NCI-H524 (cell line): ENCODE measurements at places on chromosomes 6 and 20.

DNA sequence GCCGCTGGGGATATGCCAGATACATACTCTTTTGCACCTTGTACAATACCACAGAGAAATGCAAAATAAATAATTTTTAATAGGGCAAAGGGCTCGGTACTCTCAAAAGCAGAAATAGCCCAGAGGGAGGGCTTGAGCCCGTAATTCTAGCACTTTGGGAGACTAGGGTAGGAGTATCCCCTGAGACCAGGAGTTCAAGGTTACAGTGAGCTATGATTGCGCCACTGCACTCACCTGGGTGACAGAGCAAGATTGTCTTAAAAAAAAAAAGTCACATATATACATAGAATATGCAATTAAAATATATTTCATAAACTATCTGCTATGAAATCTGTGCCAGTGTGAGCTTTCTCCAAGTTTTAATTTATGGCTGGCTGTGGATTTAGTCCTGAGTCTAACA lies 818 bp upstream of the TRMT11 start:
- no peak for DNase-seq

- DNase-seq, result no peak
Measured at GRCh38 chr6:45415788-45416518, 38.2 kb upstream of the SUPT3H start.

DNA sequence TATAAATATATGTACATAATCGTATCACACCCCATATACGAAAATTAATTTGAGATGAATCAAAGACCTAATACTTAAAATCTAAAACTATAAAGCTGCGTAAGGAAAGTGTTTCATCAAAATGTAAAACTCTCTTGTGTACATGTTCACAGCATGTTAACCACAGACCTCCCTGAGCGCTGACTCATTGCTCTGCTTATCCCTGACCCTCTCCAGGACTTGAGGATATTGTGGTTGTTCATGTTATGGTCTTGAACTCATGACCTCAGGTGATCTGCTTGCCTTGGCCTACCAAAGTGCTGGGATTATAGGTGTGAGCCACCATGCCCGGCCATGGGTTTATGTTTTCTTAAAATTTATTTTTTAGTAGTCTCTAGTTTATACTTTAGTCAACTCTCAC lies 14.2 kb downstream of the FAM83B start:
- no peak for DNase-seq

DNA sequence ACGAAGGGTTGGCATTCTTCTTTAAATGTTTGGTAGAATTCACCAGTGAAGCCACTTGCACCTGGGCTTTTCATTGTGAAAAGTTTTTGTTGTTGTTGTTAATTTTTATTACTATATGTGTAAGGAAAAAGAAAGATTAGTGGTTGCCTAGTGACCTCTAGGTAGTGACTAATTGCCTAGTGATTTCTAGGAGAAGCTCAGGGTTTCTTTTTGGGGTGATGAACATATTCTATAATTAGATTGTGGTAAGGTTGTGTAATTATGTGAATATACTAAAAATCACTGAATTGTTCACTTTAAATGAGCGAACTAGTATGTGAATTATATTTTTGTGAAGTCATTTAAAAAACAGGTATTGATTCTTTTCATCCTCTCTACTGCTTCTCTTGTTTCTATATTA lies 123.8 kb upstream of the TMEM170B start:
- DNase-seq, result no peak
